ENCODE measurements at places on chromosomes 2 and 18.
A peak's percentile ranks its signal among the peaks of the same experiment; 100 is the strongest.

DNA sequence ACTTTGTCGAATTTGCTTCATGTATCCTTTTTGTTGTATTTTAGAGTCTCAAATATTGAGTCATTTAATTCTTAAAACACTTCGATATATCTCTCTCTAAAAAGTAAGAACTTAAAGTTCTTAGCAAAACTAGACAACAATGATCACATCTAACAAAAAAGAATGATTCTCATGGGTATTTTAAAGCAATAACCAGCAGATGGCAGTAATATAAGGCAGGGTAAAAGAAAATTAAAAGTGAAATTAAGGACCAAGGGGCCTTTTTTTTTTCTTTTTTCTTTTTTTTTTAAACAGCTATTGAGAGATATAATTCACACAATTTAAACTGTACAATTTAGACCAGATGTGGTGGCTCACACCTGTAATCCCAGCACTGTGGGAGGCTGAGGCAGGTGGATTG lies 9.9 kb upstream of the AOX1 start:
- DNase-seq: peak; percentile 19

DNA sequence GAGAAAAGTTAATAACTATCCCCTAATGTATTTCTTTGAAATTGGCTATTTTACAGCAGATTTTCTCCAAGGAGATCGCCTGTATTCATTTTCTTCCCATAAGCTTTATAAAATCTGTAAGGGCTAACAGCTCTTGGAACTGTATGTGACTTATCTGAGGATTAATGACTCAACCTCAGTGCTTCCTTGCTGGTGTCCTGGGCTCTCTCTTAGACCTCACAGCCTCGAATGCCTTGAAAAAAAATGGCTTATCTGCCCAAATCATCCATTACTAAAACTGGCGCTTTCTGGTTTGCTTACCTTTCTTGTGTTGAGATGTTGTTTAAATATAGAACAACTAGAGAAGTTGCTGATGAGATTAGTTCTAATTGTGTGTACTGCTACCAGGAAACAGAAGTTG lies 713.6 kb downstream of the SLC4A3 start:
- DNase-seq: no peak

DNA sequence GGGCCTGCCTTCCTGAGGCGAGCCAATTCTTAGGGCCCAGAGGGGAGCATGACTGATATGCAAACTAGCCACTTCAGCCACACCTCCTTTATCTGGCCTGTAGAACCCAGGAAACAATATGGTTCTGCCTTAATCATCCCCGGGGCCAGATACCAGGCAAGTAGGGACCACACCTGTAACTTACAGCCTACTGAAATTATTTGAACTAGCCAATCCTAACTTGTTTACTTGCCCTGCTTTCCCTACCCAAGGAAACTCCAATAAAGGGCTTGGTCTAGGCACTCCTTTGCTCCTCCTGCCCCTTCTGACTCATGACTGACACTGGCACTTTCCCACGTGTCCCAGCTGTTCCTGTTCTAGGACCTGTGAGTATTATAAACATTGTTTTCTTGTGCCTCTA lies 57.6 kb downstream of the MYOM1 start:
- DNase-seq: no peak

DNA sequence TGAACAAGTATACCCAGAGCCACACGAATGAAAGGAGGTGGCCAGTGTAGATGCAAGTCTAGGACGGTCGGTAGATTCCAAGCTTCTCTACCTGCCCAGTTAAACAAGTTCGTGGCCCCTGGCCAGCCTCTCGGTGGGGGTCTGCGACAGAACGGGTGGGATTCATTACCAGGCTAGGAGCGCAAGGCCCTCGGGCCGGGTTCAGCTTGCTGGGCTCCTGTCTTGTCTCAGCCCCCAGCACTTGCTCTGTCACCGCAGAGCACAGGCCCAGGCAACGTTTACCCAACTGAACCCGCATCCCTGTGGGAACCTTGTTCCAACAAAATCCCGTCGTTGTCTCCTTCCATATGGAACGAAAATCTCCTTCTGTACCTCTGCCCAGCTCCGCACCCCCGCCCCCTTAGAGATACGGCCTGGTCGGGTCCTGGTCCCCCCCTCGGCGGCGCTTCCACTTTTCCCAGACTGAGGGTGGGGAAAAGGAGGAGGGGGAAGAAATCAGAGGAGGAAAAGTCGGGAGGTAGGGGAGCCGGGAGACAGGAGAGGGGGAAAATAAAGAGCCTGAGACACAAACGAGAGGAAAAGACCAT lies 1.9 kb upstream of the EMX1 start:
- no peak for DNase-seq
